ENCODE measurements at places on chromosomes 4 and X.

- no peak for ATAC-seq
Measured at GRCh38 chrX:109283870-109284269, 198.0 kb downstream of the GUCY2F start.

DNA sequence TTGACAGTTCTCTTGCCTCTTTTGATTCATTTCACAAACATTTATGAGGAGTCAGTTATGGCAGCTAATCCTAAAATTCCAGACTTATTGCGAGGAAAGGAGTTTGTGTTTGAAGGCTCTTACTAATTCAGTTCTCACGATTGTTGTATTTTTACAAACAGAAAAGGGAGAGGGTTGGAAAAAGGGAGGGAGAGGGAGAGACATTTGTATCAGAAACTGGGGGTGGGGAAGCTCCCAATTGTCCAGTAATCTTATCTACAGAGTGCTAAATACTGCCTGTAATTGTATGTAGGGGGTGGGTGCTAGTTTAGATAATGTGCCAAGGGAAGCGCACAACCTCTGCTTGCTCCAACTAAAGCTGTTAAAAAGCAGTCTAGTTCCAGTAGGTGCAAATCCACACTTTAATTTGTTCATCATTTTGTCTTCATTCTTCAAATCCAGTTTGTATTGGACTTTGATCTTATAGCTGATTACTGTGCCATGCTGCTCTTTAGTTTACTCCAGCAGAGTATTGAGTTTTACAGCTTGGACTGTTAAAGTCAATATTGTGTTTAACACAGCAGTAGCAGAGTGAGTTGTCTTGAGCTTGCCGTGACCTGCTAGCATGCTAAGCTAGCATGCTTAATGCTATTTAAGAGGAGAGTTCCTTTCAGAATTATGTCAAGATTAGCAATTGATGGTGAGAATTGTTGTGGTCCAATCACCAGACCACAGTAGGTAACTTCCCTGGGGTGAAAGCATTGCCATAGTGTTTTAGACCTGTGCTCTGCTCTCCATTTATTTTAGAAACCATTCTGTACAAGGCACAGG lies 13.9 kb downstream of the FNIP2 start:
- ATAC-seq = no peak

GRCh38 chr4:6695660-6696610 lies 2.3 kb downstream of the S100P start:
- ATAC-seq = peak; percentile 64

DNA sequence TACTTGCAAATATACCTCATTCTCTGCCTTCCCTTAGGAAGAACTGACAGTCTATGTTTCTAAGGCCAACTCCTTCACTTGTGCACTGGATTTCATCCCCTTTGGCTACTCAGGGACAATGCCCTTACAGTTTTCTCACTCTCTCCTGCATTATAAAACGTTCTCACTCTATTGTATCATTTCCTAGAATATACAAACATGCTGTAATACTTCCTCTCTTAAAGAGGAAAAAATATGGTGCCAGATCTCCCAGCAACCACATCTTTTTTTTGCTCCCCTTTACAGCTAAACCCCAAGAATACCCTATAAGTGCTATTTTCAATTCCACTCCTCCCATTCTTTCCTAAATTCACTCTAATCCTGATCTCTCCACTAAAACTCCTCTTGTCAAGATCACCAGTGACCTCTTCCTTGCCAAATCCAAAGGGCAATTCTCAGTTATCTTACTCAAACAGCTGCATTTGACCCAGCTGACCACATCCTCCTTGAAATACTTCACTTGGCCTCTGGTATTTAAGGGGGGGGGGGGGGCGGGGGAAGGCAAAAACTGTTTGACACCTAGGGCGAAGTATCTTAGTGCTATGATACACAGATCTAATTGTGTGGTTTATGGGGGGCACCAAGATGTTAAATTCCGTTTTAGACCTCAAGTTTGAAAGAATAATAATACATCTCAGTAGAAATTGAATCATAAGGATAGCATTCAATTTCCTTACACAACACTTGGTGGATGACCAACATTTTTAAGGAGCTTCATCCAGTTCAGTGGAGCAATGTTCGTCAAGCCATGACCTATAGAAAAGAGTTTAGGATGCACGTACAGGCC lies 1.6 kb downstream of the RCHY1 start:
- no peak for ATAC-seq

- ATAC-seq = no peak
Measured at GRCh38 chr4:112767386-112767785, 130.4 kb downstream of the LARP7 start.

DNA sequence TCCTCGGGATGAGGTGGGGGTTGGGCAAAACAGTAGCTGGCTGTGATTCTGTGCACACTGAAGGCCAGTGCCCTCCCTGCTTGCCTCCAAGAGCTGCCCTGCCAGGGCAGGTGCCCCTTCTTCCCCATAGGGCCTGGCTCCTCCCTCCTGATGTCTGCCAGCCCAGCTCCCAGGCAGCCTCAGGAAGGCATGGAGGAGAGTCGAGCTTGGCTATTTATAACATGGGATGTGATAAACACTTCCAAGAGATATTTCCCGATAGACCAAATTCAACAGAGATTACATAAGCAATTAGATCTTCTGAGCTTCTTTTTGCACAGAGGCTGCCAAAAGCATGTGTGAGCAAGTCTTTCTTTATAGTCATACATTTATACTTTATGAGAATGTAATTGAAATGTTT lies 45.3 kb upstream of the PJA1 start:
- no peak for ATAC-seq

DNA sequence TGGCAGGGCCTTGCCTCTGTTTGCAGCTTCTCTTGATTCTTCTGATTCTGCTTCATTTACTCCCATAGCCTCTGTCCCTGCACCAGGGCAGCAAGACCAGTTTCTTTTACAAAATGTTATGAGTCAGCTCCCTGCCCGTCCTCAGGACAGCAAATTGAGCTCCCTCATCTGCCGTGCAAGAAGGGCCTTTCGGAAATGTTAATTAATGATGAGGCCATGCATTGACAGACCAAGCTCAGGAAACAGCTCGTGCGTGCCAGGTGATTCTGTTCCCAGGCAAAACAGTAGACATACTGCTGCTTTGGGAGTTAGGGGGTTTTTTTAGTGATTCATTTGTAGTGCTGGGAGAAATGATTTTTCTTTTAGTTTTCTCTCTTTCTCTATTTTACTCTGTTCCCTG lies 231.7 kb downstream of the FBXW7 start:
- ATAC-seq = no peak

- no peak for ATAC-seq
Measured at GRCh38 chr4:81604683-81605218, 133.0 kb upstream of the RASGEF1B start.

DNA sequence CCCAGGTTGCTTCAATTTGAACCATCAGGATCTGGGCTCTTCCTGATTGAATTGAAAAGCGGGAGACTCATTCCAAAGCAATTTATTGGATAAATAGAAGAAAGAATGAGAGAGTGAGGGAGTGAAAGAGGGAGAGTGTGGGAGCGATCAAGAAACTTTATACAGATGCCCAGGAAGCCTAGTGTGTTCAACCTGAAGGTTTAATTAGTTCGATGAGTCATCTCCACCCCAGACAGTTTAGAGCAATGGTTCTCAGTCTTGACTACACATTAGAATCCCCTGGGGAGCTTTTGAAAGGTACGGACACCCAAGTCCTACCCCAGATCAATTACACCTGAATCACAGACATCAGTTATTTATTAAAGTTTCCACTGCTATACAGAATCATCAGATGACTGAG lies 61.5 kb downstream of the GEMIN8 start:
- no peak for ATAC-seq

DNA sequence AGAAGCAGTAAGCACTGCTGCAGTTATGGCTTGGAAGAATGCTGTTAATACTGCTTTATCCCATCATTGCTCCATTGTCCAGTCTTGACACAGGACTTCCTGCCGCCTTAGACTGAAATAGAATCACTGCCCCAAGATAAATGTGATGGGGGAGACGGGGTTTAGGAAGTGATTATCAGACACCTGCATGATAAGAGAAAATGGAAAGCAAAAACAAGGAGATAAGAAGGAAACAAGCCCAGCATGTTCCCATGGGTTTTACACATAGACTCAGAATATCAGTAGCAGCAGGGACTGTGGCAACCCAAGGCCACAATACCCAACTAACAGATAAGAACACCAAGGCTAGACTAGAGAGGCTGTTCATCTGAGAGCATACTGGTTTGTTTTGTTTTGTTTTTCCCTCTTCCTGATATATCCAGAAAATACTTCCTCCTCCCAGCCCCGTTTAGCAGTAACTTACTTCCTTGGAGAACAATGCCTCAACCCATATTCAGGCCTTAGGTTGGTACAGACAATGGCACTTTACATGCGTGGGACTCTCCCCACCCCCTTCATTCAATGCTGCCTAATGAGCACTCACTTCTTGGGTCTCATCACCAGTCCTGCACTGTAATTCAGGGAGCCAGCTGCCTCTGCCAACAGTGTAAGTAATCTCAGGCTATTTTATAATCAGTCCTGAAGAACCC lies 232.6 kb downstream of the CBR4 start:
- no peak for ATAC-seq

DNA sequence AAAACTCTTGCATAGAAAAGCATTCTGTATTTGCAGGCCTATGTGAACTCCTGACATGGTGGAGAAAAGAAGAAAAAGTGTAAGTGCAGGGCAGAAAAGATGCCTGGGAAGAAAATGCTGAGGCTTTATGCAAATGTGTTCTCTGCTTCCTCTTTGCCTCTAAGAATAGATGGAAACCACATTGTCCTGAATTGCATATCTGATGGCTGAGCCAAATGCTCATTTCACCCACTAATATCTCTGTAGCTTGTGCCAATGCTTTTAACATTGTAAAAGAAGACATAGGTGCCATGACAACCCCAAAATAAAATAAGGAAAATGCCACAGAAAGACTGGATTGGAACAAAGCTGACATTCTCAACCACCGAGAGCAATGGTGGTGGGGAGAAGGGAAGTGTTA lies 307.4 kb downstream of the GRIA2 start:
- ATAC-seq = no peak

- ATAC-seq = no peak
Measured at GRCh38 chr4:20431543-20431951, 179.8 kb downstream of the SLIT2 start.

DNA sequence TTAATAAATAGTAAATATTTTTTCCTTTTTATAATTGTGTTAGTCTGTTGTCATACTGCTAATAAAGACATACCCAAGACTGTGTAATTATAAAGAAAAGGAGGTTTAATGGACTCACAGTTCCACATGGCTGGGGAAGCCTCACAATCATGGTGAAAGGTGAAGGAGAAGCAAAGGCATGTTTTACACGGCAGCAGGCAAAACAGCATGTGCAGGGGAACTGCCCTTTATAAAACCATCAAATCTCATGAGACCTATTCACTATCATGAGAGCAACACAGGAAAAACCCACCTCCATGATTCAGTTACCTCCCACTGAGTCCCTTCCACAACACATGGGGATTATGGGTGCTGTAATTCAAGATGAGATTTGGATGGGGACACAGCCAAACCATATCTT lies 45.8 kb upstream of the TMPRSS11B start:
- no peak for ATAC-seq

Measured in activated CD4-positive, CD25-positive, alpha-beta regulatory T cell treated with anti-CD3 and anti-CD28 coated beads, Interleukin-2, amount 50 U/mL, for 24 hours (primary cell).